ENCODE measurements at places on chromosomes 2 and 18.

DNA sequence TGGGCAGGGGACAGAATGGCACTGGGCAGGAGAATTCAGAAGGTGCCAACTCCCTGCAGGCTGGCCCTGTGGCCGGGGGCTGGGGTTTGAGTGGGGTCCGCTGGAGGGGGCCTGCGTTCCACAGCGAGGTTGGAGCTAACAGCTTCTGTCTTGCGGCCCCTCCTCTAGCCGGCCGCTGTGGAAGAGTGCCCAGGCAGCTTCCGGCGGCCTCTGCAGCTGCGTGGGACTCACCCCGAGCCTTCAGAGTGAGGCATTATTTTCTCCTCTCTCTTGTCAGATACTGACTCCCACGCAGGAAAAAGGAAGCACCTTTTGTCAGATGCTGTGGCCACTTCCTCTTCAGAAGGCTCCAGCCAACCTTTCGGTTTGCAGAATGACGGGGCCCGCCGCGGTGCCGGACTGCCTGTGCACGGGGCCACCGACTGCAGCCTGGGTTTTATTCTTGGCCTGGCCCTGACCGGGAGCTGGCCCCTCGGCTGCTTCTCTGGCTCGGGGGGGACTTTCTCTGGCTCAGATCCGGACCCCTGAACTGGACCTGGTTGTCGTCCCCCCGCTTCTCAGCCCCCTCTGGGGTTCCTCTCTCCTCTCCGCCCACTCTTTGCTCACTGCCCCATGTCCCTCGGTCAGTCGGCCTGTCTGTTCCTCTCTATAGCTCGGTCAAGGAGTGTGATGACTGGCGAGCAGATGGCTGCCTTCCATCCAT is 40.1 kb downstream of the ARHGAP25 start:
- DNase-seq, result peak; percentile 77

DNA sequence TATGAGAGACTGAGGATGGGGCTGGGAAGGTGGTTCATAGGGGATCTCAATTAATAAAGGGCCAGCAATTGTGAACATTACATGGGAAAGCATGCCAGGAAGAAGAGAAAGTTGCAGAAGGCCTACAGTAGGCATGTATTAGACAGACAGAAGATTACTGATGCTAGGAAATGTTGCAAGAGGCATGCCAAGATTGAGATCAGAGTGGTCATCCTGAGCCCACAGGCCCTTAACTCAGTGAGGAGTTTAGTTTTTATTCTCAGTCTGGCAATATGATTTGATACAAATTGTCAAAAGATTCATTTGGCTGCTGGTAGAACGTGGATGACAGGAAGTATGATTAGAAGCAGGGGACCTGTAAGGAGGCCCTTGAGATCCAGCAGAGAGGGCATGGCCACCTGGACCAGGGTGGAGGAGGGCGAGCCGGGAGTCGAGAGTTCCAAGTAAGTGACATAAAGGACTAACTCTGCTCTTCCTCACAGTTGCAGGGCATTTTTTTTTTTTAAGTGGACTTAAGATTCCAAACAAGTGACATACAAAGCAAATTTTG is 54.9 kb downstream of the EPHA4 start:
- DNase-seq, result no peak

GRCh38 chr18:26322890-26323653 is 96.8 kb downstream of the TAF4B start:
- no peak for DNase-seq

GRCh38 chr18:1998121-1998520 is 573.2 kb downstream of the METTL4 start:
- no peak for DNase-seq
